ENCODE measurements at places on chromosomes 6 and 20.

DNA sequence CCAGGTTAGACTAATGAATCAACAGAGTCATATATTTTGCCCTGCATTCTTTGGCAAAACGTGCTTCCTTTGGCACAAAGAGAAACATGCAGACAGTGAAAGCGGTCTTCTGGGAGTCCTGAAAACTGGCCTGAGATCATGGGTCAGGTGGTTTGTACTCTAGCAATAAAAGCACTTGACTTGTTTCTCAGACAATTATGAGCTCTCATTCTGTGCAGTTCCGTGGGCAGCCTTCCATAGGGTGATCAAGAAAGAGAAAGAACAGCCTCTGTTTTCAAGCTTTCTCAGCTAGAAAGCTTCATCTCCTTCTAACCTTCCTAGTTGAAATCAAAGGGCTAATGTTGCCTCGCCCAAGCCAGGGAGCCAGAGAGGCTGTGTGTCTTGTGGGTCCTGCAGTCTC is 62.7 kb upstream of the ISM1 start:
- no peak for DNase-seq

DNA sequence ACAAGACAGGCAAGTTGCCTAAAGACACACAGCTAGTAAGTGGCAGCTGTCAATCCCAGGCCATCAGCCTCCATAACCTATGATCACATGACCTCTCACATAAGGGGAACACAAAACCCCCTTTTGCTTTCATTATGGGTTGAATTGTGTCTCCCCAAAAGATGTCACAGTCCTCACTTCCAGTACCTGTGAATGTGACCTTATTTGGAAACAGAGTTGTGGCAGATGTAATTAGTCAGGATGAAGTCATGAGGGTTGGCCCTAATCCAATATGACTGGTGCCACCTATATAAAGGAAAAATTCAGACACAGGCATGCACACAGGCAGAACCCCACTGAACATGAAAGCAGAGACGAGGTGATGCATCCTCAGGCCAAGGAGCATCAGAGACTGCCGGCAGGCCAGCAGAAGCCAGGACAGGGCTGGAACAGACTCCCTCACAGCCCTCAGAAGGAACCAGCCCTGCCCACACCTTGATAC is 33.6 kb downstream of the GFOD1 start:
- peak; percentile 40 for DNase-seq

- DNase-seq = no peak
These were observed 260.0 kb downstream of the TMEM242 start for GRCh38 chr6:157063176-157063905.

DNA sequence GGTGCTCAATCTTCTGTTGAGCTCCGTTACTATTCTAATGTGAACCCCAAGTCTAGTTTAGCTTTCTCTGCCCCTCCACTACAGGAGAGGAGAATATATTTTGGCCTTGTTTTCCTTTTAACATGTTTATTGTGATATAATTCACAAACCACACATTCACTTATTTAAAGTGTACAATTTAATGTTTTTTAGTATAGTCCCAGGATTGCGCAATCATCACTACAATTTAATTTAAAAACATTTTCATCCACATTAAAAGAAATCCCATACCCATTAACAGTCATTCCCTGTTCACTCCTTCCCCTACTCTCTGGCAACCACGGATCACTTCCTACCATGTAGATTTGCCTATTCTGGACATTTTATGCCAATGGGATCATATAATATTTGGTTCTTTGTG is 64.5 kb upstream of the BMP6 start:
- no peak for DNase-seq
